ENCODE measurements at places on chromosomes 12 and 14. TPM values are rescaled to one million over a fixed set of nuclear protein-coding genes. Genes with fewer than 3 reads are reported as not detected.

- no peak for DNase-seq
Observed at GRCh38 chr12:50402264-50403000, 1.7 kb downstream of the LARP4 start.

GRCh38 chr12:115223322-115223721 is 539.3 kb upstream of the TBX3 start:
- no peak for DNase-seq

Gene COX8C
- not detected for total RNA-seq

- DNase-seq, result no peak
Observed at GRCh38 chr14:80364816-80365215, 153.5 kb upstream of the DIO2 start.

GRCh38 chr14:104187121-104187889 is 48.9 kb downstream of the KIF26A start:
- DNase-seq, result no peak

Gene SAMD15
- 0.25 TPM for total RNA-seq

DNA sequence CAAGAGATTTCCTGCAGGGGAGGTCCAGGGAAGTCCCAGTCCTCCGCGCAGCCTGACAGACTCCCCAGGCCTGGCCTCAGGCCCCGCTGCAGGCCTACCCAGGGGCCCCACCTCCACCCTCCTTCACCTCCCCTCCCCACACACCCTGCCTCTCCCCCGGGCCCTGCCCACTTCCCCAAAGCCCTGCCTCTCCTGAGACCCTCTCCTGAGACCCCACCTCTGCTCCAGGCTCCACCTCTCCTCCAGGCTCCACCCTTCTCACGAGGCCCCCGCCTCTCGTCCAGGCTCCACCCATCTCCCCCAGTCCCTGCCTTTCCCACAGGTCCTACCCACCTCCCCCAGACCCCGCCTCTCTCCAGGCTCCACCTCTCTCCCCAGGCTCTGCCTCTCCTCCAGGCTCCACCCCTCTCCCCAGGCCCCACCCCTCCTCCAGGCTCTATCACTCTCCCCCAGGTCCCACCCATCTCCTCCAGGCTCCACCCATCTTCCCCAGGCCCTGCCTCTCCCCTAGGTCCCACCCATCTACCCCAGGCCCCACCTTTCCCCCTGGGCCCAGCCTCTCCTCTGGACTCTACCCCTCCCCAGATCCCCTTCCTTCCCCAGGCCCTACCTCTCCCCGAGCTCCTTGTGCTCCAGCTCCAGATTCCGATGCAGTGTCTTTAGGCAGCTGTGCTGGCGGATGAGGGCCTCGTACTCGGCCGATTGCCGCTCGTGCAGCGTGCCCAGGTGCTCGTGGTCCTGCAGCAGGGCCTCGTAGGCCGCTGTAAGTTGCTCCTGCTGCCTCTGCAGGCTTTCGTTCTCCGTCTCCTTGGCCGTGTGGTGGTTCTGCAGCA is 58.8 kb upstream of the GPR68 start:
- peak; percentile 44 for DNase-seq
